Activated gamma-delta T cell treated with Interleukin-2 at 50 U/mL for 16 hours (primary cell): ENCODE measurements at places on chromosomes 5 and 9.

DNA sequence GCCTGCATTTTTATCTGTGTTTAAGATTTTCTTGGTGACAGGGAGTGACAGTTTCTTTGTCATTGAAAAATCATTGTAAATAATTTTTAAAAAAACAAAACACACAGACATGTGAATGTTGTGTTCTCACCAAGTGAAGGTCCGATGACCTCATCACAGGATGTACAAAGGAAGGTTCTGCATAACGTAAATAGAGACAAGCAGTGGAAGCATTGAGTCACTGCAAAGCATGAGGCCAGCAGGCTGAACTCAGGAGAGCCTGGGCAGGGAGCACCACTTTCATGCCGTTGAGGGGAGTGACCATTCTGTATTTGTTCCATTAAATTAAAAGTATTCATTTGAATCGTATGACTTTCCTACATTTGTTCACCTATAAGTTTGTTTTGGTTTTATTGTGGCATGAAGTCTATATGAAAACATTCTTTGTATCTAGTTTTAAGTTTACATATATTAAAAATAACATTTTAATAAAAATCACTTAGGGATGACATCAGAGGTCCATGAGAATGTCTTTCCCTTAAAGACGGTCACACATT lies 70.4 kb upstream of the TLE1 start:
- no peak for DNase-seq

GRCh38 chr5:123028222-123028621 lies 8.3 kb downstream of the PPIC start:
- no peak for DNase-seq

DNA sequence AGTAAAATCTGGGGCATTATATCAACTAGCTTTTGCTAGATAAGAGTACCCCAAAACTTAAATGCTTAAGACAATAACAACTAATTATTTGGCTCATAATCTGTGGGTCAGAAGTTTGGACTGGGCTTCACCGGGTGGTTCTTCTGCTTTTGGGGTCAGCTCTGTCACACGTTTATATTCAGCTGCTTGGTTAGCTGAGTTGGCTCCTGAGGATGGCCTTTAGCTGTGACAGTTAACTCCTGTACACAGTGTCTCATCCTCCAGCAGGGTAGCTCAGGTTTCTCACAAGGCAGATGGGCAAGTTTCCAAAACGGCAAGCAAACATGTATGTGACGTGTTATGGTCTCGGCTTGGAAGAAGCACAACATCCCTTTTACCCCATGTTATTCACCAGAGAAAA lies 488.2 kb downstream of the TLE4 start:
- no peak for DNase-seq

DNA sequence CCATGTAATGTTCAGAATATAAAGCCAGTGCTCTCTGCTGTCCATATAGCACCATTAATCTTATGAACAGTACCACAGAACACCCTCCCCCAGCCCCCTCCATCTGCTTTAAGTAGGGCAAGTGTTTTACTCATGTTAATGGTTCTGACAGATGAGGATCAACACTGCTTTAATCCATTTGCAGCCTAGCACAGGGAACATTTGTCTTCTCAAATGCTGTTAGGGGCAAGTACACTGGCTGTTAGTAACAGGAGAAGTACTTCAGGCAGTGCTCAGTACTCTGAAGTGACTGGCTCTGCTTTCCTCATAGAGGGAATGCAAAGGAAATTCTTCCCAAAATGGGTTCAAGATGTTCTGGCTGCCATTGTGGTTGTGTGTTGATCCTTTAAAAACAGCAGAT lies 202.6 kb downstream of the DCP2 start:
- DNase-seq, result no peak

- DNase-seq, result no peak
Observed at GRCh38 chr5:97628807-97629206, 445.8 kb upstream of the RIOK2 start.

GRCh38 chr5:55416306-55416705 lies 108.5 kb downstream of the MTREX start:
- DNase-seq, result no peak

DNA sequence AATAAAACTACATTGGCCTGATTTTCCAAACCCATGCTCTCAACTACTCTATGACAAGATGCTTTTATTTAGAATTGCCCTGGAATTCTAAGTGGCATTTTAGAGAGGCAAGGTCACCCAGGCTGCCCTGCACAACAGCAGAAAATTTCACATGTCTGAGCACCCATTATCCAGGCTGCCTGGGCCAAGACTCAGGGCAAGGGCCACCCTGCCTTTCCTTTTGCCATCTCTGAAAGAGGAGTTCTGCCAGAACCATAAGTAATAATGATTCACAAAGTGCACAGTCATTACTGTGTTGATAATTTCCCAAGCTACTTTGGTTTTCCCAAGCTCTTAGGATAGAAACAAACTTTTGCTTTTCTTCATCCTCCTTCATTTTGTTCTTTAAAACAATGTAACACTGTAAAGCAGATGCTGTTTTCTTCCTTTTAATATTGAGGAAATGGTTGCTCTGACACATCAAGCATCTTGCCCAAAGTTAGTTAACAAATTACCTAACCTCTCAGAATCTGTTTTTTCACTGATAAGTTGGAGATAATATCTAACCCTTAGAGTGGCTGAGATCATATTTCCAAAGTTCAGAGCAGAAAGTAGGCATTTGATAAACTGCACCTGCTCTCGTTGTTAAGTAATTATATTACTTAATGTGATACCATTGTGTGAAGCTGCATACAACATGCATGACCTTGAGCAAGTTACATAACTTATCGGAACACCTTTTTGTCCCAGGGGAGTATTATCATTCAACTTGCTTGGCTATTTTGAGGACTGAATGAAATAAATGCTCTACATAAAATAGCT lies 325.6 kb downstream of the PRELID2 start:
- no peak for DNase-seq

- no peak for DNase-seq
Observed at GRCh38 chr5:110865400-110866094, 126.7 kb downstream of the SLC25A46 start.

GRCh38 chr5:10064546-10065195 lies 185.0 kb downstream of the ATPSCKMT start:
- no peak for DNase-seq

- no peak for DNase-seq
Observed at GRCh38 chr5:78750281-78750680, 101.7 kb upstream of the LHFPL2 start.

GRCh38 chr5:72234265-72234700 lies 85.8 kb downstream of the MRPS27 start:
- DNase-seq, result peak; percentile 22

DNA sequence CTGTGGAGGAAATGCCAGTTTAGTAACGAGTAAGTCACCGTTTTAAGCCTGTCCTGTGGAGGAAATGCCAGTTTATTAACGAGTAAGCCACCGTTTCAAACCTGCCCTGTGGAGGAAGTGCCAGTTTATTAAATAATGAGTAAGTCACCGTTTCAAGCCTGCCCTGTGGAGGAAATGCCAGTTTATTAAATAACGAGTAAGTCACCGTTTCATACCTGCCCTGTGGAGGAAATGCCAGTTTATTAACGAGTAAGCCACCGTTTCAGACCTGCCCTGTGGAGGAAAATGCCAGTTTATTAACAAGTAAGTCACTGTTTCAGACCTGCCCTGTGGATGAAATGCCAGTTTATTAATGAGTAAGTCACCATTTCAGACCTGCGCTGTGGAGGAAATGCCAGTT lies 18.9 kb upstream of the PDCD6 start:
- no peak for DNase-seq

DNA sequence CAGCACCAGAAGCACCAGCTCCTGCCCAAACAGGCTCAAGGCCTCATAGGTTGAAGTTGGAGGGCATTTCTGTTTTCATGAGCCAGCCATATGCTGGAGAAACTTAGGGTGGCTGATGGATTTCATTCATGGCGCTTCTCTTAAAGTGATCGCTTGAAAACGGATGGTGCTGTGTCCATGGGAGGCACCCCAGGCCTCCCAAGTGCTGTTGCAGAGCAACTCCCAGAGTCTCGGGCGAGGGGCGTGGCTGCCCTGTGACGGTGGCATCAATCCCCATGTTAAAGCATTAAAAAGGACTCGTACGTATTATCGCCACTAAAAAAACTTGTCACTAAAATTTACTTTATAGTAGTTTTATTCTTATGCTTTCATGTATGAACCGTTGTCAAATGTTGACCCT lies 128.3 kb downstream of the MRPL36 start:
- DNase-seq, result no peak

- DNase-seq, result no peak
Observed at GRCh38 chr5:6780802-6781391, 67.7 kb downstream of the TENT4A start.

- DNase-seq, result no peak
Observed at GRCh38 chr9:132505991-132506655, 76.3 kb upstream of the BARHL1 start.

DNA sequence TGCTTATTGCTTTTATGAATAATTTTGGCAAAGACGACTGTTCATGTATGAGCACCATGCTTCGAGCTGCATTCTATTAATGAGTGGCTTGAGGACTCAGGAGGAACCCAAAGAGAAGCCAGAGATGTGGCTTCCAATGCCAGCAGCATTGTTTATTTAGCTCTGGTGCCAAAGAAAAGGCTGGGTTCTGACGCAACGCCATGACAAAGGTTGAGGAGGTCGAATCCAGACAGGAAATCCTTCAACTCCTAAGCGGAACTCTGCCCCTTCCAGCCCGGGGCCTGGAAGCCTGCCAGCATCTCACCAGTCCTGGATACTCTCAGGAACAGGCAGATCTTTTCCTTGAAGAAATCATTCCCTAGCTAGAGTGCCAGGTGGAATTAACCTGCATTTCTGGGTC lies 104.4 kb downstream of the ARHGAP26 start:
- no peak for DNase-seq

DNA sequence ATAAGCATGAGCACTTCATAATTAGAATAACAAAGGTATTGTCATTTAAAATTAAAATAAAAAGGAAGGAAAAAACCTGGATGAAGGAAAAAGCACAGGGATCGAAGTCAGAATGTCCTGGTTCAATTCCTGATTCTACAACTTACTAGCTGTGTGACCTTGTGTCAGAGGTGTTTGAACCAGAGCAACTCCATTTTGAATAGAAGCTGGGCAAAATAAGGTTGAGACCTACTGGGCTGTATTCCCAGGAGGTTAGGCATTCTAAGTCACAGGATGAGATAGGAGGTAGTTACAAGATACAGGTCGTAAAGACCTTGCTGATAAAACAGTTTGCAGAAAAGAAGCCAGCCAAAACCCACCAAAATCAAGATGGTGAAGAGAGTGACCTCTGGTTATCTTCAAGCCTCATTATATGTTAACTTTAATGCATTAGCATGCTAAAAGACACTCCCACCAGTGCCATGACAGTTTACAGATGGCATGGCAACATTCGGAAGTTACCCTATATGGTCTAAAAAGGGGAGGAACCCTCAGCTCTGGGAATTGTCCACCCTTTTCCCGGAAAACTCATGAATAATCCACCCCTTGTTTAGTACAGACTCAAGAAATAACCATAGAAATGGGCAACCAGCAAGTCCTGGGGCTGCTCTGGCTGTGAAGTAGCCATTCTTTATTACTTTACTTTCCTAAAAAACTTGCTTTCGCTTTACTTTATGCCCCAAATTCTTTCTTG lies 412.7 kb downstream of the PIK3R1 start:
- no peak for DNase-seq

DNA sequence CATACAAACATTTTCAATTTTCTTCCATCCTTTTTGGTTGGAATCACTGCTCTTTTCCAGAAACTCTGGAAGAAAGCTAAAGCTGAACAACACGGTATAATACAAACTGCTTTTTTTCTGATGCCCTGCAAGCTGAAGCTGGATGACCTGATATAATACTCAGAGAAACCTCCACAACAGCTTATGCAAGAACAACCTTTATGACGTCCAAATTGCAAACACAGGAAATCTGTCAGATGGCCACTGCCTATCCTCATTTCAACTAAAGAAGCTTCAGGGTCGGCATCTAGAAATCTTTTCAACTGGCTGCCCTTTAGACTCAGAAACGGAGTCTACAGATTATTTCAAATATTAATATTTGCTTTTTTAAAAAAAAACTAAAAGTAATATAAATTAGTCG lies 106.5 kb upstream of the PRDM9 start:
- DNase-seq, result no peak

GRCh38 chr9:36772449-36773403 lies 200.0 kb downstream of the MELK start:
- DNase-seq, result no peak

DNA sequence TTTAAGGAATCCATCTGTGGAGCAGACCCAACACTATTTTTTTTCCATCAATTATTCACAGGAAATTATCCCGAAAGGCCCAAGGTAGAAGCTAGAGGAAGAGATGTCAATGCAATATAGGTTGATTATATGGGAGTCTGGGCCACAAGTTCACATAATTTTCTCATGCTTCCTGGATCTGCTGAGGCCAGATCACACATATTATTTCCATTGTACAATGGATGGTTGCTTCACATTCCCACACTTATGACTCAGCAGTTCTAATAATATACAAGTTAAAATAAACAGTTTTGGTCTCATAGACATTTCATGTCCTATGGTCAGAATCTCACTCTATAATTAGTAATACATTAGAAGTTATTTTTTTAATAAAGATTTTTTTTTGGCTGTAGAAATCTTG lies 66.0 kb upstream of the PTPRD start:
- DNase-seq, result no peak

- no peak for DNase-seq
Observed at GRCh38 chr9:2525147-2525546, 96.4 kb upstream of the VLDLR start.

GRCh38 chr9:130288926-130289690 lies 23.5 kb downstream of the HMCN2 start:
- no peak for DNase-seq

DNA sequence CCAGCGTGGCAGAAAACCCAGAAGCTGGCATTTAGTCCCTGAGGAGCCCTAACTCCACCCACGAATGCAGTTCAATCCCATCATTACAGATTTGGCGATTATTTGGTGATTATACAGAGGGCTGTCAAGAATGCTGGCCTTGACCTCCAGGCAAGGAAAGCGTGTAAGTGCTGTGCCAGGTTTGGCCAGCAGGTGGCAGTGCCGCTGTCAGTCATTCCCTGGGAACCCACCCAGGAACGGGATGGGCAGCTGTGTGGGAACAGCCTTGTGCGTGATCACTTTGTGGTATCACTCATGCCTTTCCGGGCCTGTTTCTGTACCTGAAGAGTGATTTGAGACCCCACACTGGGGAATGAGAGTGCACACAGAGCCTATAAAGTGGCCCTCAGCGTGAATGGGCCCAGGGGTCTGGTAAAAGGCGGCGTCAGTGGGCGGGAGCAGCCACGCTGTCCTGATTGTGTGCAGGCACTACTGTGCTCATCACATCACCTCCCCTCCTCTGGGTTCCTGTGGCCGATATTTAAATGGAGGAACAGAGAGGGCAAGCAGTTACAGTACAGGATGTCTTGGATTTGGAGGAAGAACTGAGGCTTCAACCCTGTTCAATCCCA lies 215.6 kb downstream of the ROR2 start:
- peak; percentile 61 for DNase-seq

- DNase-seq, result no peak
Observed at GRCh38 chr5:16784843-16785791, 151.0 kb downstream of the MYO10 start.

GRCh38 chr5:74521401-74521800 lies 119.1 kb downstream of the ENC1 start:
- DNase-seq, result no peak

- peak; percentile 96 for DNase-seq
Observed at GRCh38 chr5:69166686-69167492, at the start of gene CCNB1. CCNB1 (plus strand) TSS chr5:69167150; CDS start chr5:69167263, 113 bp downstream.
